ENCODE measurements at places on chromosomes 4 and X.

- no peak for DNase-seq
These were observed 280.0 kb downstream of the ANKRD50 start for GRCh38 chr4:124432500-124432899.

- DNase-seq: no peak
These were observed 280.8 kb downstream of the ANKRD50 start for GRCh38 chr4:124431653-124432192.

- no peak for DNase-seq
These were observed 25.5 kb upstream of the LRCH2 start for GRCh38 chrX:115259238-115259875.

DNA sequence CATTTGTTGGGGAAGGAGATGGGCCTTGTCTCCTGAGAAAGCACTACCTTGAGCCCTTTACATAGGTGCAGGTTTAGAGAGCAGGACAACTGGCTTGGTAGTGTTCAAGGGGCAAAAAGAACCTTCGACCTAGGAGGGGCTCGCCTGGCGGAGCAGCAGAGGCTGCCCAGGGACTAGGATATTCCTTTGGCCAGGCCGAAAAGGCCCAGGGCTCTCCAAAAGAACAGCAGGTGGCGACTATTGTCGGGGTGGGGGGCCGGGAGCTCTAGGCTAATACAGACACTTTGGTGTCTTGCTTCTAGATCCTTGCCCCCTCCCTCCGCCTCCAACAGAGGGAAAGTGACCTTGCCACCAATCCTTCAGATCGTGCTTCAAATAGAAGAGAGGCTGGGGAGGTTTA is 7.1 kb upstream of the POU3F4 start:
- no peak for DNase-seq

DNA sequence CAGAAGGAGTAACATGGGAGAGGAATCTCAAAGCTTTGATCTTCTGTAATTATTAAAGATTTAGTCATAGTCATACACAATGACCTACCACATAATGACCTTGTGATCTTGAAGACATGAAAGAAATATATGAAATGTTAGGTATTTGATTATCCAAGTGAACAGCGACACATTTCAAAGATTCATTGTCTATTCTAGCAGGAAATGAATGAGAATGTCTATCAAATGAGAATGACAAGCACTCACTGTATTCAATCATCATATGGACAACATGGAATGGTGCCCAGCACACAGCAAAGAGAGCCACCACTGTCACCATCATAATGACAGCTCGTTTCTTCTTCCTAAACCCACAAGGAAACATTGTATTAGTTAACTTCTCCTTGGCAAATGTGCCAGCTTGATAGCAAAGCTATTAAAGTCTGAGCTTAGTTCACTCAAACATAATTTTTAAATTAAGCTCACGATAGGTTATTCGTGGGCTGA is 50.6 kb downstream of the QRFPR start:
- DNase-seq: no peak

GRCh38 chrX:97021680-97022079 is 138.0 kb downstream of the RPA4 start:
- DNase-seq: no peak

DNA sequence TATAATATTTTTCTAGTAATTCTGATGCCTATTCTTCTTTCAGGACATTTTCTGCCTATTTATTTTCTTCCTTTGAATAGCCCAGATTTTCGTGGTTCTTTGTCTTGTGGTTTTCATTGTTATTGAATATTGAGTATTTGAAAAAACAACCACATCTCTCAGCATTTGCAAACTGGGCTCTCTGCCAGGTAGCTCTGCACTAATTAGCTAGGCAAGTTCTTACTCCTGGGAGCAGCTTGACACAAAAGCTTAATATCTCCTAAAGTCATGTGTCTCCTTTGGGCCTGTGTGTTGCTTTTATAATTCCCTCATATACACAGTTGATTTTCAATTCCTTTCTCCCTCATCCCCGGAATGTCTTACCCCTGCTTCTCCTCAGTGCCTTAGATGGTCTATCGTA is 413.5 kb upstream of the GRIA3 start:
- no peak for DNase-seq

DNA sequence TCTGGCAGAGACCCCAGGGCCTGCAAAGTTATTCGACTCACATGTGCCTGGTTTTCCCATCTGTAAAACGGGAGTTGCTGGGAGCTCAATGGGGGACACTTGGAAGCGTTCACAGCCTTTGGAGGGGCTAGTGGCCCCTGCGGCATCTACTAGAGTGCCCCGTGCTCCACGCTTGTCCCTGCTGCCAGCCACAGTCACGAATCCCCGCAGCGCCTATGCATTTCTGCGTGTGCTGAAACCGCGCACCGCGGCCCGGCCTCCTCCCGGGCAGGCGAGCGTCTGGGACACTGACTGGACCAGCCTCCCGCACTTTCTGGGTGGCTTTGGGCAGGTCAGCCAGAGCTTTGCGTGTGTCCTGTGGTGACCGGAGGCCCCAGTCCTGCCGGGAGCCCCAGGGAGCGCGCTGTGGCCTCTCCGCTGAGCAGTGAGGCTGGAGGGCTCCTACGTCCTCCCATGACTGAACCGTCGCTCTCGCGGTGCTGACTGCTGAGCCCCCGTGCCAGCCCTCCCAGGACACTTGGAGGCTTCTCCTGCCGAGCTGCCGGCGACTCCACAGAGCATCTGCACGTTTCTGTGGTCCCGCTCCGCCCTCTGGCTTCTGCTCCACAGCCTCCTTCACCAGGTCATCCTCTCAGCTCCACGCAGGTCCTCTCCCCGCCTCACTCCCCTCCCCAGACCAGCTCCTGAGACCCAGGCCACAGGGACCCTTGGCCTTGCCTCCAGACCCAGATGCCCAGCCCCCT is 36.3 kb downstream of the PIGG start:
- DNase-seq: no peak

DNA sequence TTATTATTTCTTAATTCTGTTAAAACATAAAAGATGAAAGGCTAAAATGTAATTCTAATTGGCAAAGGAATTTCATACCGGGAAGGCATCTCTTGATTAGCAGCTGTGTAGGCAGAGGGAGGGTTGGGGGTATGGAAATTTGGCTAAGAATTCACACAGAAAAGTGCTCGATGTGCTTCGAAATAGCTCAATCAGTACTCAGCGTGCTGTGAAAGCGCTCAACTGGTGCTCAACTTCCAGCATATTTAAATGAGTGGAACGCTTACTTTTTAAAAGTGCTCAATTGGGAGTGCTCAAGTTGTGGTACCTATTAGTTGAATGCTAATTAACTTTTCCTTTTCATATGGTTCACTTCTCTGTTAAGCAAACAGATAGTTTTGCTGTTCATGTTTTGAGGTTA is 695.9 kb upstream of the ATOH1 start:
- DNase-seq: no peak

- DNase-seq: no peak
These were observed 810.1 kb downstream of the FAT4 start for GRCh38 chr4:126124818-126125217.

- no peak for DNase-seq
These were observed 209.5 kb upstream of the S100G start for GRCh38 chrX:16440446-16440845.

GRCh38 chr4:89929425-89930159 is 34.9 kb downstream of the MMRN1 start:
- DNase-seq: no peak

DNA sequence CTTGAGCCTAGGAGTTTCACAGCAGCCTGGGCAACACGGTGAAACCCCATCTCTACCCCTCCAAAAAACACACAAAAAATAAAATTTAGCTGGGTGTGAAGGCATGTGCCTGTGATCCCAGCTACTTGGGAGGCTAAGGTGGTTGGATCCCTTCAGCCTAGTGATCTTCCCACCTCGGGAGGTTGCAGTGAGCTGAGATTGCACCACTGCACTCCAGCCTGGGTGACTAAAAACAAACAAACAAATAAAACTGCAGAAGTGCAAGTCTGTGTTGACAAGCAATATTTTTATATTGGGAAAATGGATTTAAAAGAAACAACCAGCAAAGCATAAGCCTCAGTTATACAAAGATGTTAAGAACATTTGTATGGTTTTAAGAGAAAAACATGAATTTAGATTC is 46.1 kb downstream of the IGFBP7 start:
- no peak for DNase-seq

DNA sequence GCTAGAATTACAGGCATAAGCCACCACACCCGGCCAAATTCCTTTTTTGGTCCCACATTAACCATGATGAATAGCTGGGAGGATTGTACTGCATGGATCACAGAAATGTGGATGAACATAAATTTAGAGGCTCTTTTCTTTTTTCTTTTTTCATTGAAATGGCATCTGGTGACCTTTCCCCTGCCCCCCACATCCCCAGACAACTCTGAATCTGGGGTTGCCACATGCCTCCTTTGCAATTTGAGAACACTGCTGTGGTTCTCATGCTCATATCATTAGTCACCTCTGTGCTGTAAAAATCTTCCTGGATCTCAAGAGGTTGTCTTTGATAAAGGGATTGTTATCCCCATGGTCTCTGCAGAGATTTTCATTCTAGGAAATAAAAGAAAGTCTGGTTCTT is 22.8 kb upstream of the FMR1NB start:
- DNase-seq: no peak

- no peak for DNase-seq
These were observed 715.2 kb downstream of the TRIML1 start for GRCh38 chr4:188854436-188854835.

GRCh38 chrX:113212052-113212451 is 371.4 kb upstream of the AMOT start:
- no peak for DNase-seq

DNA sequence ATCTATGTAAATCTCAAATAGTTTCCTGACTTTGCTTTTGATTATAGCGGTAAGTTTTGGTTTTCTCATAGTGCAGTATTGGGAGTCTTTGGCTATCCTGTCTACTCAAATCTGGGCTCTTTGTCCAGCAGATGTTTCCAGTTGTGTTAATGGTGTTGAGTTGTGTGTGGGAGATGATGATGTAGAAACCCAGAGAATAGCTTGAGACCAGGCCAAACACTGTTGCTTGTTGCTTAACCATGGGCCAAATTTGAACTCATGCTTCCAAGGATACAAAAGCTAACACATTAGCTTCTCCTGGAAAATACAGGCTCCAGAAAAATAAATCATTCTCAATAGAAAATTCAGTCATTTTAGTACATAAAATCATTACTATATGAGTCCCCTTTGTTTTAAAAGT is 82.6 kb upstream of the GYPA start:
- DNase-seq: no peak

GRCh38 chr4:99712530-99712929 is 54.9 kb upstream of the C4orf54 start:
- DNase-seq: no peak

- peak; percentile 76 for DNase-seq
These were observed 30.1 kb upstream of the SPARCL1 start for GRCh38 chr4:87559090-87559837.

- DNase-seq: peak; percentile 25
These were observed 167.3 kb downstream of the SLIT2 start for GRCh38 chr4:20418861-20419451.

- DNase-seq: no peak
These were observed 34.0 kb downstream of the BMP2K start for GRCh38 chr4:78809928-78810835.

DNA sequence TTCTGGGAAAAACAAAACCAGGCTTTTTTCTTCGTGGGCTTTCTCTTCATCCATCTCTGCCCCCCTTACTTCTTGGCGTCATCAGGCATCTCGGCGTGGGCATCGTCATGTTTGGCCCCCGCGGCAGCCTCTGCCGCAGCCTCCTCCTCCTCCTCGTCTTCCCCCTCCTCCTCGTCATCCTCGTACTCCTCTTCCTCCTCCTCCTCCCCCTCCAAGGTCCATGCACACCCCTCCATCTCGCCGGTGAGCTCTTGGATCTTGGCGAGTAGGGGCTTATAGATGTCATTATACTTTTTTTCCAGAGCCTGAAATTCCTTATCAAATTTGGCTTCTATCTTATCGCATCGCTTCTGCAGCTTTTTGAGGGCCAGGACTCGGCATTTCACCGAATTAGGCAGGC is 488 bp downstream of the NAP1L5 start:
- DNase-seq: peak; percentile 45

- DNase-seq: peak; percentile 33
These were observed 8.5 kb downstream of the PPP1R3F start for GRCh38 chrX:49278081-49278480.

GRCh38 chrX:78769946-78770345 is 22.4 kb downstream of the LPAR4 start:
- DNase-seq: no peak

DNA sequence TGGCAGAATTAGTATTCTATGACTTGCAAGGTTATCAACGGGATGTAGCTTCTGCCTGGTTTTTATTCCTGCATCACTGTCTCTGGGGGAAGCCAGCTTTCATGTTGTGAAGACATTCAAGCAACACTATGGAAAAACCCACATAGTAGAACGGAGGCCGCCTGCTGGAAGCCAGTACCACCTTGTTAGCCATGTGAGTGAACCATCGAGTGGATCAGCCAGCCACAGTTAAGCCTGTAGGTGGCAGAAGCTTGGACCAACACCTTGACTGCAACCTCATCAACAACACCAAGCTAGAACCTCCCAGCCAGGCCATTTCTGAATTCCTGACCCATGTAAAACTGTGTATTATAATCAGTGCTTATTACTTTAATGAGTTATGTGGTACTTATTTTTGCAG is 538.2 kb downstream of the KCNIP4 start:
- no peak for DNase-seq

- no peak for DNase-seq
These were observed 87.3 kb upstream of the TET2 start for GRCh38 chr4:105059337-105059736.

DNA sequence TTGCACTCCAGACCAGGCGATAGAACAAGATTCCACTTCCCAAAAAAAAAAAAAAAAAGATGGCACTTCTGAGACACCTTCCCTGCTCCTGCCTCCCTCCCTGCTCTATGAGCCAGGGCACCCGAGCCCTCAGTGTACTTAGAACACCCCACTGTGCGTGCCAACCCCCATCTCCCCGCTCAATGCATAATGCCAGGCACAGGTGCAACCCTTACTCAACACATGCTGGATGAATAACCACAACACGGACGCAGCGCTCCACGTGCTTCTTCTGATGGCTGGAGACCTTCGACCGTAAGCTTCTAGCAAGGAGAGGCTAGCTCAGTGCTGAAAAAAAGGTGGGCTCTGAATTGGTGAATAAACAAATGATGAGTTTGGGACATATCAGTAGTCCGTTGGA is 19.9 kb upstream of the IRAK1 start:
- no peak for DNase-seq

GRCh38 chr4:139131209-139131870 is 45.7 kb downstream of the ELF2 start:
- no peak for DNase-seq

- DNase-seq: no peak
These were observed 97.7 kb downstream of the ARHGAP10 start for GRCh38 chr4:147829401-147830101.

DNA sequence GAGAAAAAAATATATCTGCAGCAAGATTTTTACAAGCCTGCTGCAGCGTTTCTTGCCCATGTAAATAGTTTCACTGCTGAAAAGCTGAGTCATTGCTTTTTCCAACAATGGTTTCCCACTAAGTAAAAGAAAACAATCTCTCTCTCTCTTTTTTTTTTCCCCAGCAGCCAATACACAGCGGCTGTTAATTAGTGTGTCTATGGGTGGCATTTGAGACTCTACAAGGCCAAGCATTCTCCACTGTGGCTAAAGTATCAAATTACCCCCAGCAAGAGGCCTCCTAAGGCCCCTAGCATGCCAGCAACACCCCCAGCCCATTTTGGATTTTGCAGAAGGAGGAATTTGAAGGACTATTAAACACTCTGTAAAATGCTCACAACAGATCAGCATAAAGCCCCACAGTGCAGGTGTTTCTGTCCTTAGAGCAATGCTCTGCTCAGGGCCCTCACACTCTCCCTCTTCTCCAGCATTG is 837.4 kb downstream of the TRIML1 start:
- DNase-seq: no peak

All from cerebellar cortex (tissue), 1 donor.